Activated T-cell treated with anti-CD3 and anti-CD28 coated beads, Interleukin-2, amount 50 U/mL, for 72 hours (primary cell): ENCODE measurements at places on chromosomes 7 and 10. TPM values are rescaled to one million over a fixed set of nuclear protein-coding genes. Genes with fewer than 3 reads are reported as not detected.

Gene ADIRF
- total RNA-seq, result not detected

Gene MKX
- total RNA-seq, result 2.2 TPM

Gene ELN
- not detected for total RNA-seq

- peaks cover 30% of the 10 kb centered on the region for H3K27me3 ChIP-seq
- no peak overlapping the region for H3K27ac ChIP-seq
- H3K4me3 ChIP-seq, result no peak overlapping the region
- peaks cover 18% of the 10 kb centered on the region for H3K4me1 ChIP-seq
- H3K36me3 ChIP-seq, result no peaks in the 10 kb centered on the region
- no peak for DNase-seq
Observed at GRCh38 chr10:63666836-63667383, 145.7 kb downstream of the REEP3 start.

GRCh38 chr10:106935978-106936451 is 228.5 kb downstream of the SORCS1 start:
- no peak overlapping the region for H3K27ac ChIP-seq
- no peak overlapping the region for H3K4me3 ChIP-seq
- no peak for DNase-seq
- no peaks in the 10 kb centered on the region for H3K4me1 ChIP-seq
